ENCODE measurements at places on chromosomes 13 and 19.

- DNase-seq, result no peak
Measured at GRCh38 chr13:91154558-91155353, 192.7 kb upstream of the MIR17HG start.

- no peak for DNase-seq
Measured at GRCh38 chr19:34189199-34189916, 17.1 kb downstream of the LSM14A start.

DNA sequence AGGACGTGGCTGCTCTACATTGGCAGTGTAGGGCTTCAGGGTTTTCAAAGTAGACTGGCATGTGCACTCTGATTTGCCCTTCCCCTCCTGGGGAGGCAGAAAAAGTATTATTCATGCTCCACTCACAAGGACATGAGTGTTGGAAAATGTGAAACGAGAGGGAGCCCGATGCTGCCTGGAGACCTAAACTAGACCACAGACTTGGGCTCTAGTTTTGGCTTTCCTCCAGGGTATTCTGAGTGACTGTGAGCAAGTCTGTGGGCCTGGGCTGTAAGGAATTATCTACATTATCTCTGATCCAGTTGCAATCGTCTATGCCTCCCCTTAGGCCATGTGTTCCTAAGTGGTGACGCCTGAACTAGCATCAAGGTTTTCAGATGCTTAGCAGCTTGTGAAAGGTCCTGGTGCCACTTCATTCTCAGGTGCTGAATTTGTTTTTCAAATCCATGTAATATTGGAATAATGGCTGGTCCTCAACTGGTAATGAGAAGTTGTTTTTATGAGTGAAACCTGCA, 55.0 kb downstream of the MRPL57 start:
- DNase-seq, result no peak

DNA sequence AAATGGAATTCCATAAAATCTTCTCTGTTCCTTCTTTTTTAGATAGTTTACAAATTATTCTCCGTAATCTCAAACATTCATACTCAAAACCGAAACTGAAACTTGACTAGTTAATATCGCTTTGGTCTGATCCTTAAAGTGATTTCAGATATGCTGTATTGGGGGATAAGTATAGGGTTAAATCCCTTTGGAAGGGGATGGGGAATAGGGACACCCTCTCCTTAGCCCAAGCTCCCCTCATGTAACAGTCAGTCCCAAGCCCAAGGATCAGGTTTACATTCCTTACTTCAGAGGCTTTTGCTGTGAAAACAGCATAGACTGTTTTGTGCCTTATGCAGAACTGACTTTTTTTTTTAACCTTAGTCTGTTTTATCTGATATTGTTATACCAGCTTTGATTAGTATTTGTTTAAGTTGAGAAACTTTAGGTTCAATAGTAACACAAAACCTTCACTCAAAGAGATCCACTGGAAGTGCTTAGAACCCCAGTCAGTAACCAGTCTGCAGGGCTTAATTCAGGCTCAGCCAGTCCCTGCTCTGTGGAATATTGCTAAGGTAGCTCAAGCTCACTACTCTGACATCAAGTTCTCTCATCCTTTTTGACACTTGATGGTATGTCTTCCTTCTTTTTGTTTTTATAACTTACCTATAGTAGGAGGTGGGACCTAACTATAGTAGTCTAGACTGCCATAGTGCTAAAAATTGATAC, 10.5 kb downstream of the CDADC1 start:
- no peak for DNase-seq

- DNase-seq, result no peak
Measured at GRCh38 chr19:21749090-21749489, 18.3 kb downstream of the ZNF100 start.

GRCh38 chr19:2049741-2050348, 1.2 kb downstream of the MKNK2 start:
- no peak for DNase-seq

DNA sequence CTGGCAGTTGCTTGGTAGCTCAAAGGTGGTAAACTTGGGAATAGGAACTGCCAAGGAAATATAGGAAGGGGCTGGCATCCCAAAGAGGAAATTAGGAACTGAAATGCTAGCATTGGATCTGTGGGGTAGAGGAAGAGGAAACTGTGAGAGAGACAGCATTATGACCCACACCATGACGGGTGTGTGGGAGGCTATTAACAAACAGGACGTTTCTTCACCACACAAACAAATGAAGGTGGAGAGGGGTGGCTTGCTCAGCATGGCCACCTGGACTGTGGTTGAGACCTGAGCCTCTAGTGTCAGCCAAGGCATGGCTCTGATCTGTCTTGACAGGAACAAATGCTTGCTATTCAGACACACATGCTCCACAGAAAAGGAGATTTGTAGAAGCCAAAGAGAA, 178.2 kb downstream of the B3GLCT start:
- no peak for DNase-seq

- no peak for DNase-seq
Measured at GRCh38 chr13:44622708-44623107, 46.6 kb upstream of the TSC22D1 start.

DNA sequence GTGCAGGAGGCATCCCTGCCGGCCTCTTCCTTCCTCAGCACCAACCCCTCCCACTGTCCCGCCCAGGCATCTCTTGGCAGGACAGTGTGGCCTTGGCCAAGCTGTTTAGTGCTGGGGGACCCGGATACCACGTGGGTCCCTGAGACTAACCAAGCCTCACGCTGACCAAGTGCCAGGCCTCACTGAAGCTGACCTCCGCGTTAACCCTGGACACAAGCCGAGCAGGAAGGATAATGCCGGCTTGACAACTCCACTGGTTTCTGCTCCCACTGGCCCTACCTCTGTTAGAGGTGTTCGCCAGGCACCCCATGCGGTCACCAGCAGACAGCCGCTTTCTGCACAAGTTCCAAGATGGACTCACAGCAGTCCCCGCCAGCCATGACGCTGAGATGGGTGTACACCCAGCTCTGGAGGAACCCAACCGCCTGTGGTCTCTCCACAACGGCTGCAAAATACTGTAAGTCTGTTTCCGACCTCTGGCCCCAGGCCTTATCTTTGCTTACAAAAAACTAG, 12.4 kb downstream of the GRTP1 start:
- no peak for DNase-seq

DNA sequence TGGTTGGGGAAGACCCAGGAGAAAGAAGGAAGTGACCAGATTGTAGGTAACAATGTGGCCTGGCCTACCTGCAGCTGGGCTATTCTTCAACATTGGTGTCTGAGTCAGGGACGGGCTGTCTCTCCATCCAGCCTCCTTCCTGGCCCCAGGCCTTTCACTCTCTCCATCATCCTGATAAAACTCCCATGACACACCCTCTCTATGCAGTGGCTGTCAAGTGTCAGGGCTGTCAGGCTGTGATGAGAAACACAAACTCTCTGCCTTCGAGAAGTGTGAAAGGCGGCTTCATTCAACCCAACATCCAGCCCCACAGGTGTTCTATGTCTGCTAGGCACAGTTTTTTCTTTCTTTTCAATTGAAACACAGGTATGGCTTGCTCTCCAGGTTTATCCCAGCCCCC, 153.3 kb upstream of the VSTM2B start:
- DNase-seq, result no peak

DNA sequence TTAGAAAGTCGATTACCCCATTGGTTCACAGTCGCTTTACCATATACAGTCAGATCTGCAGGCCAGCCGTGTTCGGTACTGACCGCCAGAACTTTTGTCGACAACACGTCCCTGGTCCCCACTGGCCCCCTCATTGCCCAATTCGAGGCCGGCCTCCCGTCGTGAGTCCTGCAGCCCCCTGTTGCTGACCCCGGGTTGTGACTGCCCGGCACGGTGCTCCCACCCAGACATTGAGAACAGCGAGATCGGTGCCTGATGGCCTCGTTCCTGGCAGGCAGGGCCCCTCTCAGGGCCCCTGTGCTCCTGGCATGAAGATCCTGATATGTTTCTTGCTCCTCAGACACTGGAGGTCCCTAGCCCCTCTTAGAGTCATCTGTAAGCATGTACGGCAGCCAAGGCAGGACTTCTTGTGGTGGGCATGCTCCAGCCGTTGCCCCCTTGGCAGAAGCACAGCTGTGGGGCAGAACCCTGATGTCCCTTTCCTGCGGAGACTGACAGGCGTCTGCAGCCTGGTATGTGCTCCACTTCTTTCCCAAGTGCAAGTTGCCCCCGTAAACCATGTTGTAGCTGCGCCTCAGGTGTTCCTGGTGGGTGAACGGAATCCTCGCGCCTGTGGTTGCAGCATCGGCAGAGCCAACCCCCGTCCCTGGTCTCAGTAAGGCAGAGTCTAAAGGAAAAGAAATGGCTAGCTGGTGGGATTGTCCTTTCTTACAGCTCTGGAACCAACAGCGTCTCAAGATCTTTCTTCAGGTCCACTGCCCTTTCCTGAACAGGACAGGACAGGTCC, 123.2 kb upstream of the SPACA7 start:
- DNase-seq, result no peak

GRCh38 chr13:112664501-112665203, 25.2 kb upstream of the ATP11A start:
- no peak for DNase-seq

DNA sequence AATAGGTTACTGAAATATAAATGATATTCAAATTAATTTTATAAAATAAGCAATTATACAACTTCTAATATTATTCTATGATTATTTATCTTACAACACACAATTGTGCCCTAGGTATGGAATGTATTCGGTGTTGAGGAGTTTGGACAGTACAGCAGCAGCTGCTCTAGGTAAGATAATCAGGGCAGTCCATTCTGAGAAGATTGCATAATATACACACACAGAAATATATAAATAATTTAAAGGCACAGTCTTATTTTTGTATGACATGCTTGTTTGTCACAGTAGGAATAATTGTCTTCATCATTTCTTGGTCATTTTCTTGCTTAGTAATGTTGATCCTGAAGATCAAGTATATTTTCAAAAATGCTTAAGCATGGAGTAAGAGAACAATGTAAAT, 849.4 kb upstream of the MIR17HG start:
- no peak for DNase-seq

- DNase-seq, result no peak
Measured at GRCh38 chr19:38842439-38843174, 7.2 kb downstream of the HNRNPL start.

GRCh38 chr13:30088312-30088855, 219.0 kb downstream of the KATNAL1 start:
- DNase-seq, result no peak

- DNase-seq, result no peak
Measured at GRCh38 chr19:44525721-44526430, 3.6 kb downstream of the CEACAM20 start.
